SK-MEL-5 (cell line): ENCODE measurements at places on chromosomes 4 and X. TPM values are rescaled to one million over a fixed set of nuclear protein-coding genes. Genes with fewer than 3 reads are reported as not detected.

DNA sequence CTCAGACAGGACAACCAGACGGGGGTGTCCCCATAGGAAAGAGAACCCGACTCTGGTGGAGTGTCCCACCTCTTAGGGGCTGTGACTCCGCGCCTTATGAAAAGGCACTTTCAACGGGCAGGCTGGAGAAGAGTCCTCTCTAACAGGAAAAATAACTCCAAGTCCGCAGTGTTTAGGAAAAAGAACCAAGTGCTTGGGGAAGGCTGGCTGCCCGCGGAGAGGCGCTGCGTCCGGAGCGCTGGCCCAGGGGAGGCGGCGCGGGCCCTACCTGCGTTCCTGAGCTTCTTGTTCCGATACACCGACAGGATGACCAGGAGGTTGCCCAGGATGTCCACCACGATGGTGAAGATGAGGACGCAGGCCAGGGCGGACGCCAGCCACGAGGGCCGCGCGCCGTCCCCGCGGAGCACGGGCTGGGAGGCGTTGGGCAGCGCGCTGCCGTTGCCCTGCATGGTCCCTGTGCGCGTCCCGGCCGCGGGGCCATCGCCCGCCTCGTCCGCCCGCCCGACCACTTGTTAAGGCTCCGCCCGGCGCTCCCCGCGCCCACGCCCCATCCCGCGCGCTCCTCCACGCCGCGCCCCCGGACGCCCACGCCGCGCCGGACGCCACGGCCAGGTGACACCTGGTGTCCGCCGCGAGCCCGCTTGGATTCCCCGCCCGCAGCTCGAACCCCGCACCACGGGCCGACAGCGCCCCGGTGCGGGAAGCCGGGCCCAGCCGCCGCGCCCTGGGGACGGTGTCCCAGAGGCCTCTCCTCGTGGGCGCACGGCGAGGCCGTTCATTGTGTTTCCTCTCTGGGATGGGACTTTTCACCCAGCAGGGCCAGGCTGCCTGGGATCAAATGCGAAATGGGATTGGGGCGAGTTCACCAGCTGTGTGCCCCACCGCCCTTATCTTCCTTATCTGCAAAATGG is at the start of gene MTNR1A:
MTNR1A (minus strand) TSS at position 654 of the 914 bp plus-strand sequence; CDS start at position 452, 202 bp downstream.
- no peak for DNase-seq

DNA sequence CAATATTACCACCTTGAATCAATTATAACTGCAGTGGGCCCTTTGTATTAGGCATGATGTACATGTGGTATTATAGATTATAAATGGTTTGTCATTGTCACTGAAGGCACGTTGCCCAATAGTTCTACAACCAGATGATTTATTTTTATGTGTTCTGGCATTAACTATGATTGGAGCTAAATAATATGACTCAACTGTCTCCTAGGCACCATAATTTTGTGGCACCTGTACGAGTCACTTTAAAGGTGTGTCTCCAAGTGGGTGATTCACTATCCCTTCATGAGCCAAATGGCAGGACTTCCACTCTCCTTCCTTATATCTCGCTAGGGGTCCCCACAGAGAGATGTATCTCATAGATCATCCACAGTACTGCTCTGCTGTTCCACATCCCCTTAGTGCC is 6.1 kb upstream of the SMPX start:
- peak; percentile 28 for DNase-seq

BANK1 gene
- not detected in 2 replicates for total RNA-seq

CTAG1B gene
- total RNA-seq = not detected in 2 replicates

DNA sequence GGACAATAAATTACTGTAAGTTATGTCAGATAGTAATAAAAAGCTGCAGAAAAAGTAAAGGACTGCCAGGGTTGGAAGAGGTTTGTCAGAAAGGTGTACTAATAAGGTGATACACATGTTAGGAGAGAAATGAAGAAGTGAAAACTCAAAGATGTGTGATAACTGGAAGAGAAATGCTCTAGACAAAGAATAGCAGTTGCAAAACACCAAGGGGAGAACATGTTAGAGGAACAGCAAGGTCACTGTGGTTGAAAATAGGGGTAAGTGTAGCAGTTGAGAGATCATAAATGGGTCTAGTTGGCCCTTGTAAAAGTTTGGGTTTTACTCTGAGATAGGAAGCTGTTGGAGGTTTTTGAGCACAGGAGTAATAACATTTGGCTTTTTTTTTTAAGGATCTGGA is 46.9 kb downstream of the HSPA4L start:
- DNase-seq = no peak

DNA sequence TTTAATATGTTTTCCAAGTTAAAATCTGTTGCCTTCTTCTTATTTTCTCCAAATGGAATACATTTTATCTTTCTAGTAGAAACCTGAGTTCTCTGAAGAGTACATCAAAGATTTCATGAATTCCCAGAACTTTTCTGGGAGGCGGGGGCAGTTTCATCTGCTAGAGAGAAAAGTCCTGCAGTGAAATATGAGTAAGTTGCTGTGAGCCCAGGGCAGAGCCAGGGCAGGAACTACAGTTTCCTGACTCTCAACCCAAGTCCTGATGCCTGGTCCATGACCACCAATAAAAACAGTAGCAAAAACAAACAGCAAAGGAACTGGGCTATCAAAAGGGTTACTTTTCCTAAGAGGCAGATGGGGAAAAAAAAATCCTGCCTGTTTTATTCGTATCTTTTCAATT is 239.4 kb upstream of the CTSO start:
- no peak for DNase-seq

CXCL5 gene
- total RNA-seq = not detected in 2 replicates

DNA sequence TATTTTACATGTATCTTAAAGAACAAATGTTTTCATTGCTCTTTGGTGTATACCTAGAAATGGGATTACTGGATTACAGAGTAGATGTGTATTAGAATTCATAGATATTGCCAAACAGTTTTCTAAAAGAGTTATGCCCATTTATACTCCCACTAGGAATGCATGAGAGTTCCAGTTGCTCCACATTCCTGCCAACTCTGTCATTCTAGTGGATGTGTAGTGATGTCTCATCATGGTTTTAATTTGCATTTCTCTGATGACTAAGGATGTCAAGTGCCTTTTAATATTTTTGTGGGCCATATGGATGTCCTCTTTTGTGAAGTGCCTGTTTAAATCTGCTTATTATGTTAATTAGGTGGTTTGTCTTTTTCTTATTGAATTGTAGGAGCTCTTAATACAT is 65.6 kb upstream of the BMP2K start:
- no peak for DNase-seq

CT47C1 gene
- not detected in 2 replicates for total RNA-seq
